ENCODE measurements at places on chromosomes 2 and 18.

DNA sequence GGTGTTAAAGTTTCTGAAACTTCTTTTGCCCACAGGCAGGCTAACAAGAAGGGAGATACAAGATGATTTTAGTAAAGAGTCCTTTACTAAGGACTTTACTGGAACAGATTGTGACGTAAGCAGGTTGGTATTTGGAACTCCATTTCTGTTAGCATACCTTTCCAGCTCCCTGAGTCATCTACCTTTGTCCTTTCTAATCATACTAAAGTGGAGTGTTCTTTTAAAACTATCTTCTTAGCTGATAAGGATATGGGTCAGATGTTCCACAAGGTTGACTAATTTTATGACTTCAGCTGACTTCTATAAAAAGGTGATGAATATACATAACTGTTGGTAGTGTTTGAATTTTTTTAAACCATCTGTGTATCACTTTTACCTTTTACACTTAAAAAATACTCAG, 21.1 kb downstream of the UGP2 start:
- no peak for DNase-seq

GRCh38 chr2:128441341-128442052, 122.8 kb upstream of the HS6ST1 start:
- DNase-seq, result no peak

DNA sequence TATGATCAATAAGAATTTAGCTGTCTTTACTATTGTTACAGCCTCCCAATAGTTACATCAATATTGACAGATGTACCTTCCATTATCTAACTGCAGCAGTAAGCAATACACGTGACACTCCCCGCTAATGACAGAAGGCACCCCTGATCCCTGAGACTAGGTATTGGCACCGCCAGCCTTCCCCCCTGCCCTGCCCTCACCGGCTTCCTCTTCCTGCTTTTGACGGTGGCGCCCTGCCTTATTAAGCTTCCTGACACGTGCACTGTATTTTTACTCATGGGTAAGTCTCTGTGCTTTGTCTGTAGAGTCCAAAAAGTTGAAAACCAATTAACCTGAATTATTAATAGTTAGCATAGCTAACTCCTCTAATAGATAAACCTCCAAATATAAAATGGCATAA, 223.5 kb downstream of the EIPR1 start:
- no peak for DNase-seq

GRCh38 chr2:84815146-84815545, 65.7 kb downstream of the TRABD2A start:
- DNase-seq, result no peak

DNA sequence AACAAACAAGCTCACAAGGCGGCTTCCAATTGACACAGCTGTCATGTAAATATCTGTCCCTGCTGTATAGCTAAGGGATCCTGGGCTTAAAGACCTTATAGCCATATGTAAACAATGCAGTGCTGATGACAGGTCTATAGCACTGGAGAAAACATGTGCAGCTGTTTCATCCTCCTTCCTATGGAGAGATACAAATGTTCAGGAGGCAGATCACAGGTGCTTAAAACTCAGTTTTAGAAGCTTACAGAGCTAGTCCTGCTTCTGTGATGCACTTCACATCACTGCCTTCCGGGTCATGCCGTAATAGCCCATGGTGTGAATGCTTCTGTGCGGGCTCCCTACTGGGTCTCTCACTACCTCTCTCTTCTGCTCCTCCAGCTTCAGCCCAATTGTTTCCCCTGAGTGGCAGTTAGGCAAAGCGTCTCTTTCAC, 262.4 kb upstream of the CHST9 start:
- DNase-seq, result no peak

GRCh38 chr18:50027996-50028395, 167.0 kb downstream of the MYO5B start:
- no peak for DNase-seq

DNA sequence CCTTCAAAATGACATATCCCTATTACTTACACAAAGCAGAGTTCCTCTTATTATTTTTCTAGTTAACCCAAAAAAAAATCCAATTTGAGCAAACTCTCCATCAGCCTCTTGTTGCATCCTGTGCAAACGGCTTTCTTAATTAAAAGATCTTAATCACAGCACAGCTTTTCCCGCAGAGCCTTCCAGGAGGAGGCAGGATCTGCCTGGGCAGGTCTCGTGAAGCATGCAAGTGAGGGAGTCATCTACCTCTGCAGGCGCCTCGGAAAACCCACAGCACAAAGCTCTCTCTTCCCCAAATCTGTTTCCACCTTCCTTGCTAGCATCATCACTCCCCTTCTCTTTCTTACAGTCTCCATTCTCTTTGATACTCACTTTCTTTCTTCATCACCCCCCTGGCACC, 100.4 kb downstream of the EN1 start:
- DNase-seq, result no peak

All from inflammatory macrophage (primary cell).